Fibroblast of skin of left quadriceps (primary cell): ENCODE measurements at places on chromosomes 6 and 20.
A peak's percentile ranks its signal among the peaks of the same experiment; 100 is the strongest.

DNA sequence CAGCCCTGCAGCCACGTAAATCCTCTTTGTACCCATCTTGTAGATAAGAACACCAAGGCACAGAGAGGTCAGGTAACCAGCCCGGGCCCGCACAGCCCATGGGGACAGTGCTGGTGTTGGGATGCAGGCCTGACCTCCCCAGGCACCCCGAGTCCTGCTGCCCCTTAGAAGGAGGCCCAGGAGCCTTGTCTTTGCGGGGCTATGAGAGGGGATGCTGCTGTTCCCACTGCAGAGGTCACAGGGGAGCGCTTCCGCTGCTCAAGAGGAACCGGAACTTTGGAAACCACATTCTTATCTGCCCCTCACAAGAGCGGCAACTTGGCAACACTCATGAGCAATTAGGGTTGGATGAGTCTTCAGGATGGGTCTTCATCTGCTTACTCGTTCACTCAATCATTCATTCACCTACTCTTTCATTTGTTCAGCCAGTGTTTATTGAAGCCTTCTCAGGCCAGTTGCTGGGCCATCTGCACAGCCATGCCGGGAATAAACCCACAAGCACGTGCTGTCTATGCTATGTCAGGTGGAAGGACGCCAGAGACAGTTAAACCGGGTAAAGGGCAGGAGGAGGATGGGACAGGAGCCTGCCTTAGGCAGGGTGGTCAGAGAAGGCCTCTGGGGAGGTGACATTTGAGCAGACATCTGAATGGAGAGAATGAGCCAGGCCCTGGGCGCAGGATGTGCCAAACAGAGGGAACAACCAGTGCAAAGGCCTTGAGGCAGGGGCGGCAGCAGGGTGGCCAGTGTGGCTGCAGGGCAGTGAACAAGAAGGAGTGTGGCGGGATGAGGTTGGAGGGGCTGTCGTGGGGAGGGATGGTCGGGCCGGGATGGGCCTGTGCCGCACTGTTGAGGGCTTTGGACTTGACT, 60.8 kb downstream of the RBM38 start:
- no peak for DNase-seq

GRCh38 chr6:1039191-1039590, 272.7 kb upstream of the FOXQ1 start:
- DNase-seq: no peak

DNA sequence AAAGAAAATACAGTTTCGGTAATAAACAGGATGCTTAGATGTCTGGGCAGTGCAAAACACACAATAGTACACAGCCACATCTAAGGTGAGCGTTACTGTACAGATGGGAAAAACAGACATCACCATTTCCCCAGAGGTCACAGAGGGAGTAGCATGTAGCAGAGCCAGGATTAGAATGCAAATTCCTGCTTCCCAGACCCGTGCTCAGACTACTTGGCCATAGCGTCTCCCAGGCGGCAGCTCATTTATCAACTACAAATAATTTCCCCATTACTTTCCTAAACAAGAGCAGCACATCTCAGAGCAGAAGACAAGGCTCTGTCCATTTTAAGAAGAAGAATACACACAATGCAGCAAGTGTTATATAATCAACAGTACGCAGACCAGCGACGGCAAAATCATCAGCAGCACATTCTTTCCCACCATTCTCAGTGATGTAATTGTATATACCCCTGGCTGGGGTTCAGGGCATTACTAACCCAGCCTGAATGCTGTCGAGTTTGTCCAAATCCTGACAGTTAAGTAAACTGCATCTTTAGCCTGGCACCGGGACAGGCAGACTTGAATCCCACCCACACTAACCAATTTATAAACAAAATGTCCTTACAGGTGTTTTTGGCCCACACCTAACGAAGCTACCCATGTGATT, 61.9 kb downstream of the CNKSR3 start:
- no peak for DNase-seq

GRCh38 chr20:47027042-47027441, 132.4 kb downstream of the EYA2 start:
- DNase-seq: no peak

DNA sequence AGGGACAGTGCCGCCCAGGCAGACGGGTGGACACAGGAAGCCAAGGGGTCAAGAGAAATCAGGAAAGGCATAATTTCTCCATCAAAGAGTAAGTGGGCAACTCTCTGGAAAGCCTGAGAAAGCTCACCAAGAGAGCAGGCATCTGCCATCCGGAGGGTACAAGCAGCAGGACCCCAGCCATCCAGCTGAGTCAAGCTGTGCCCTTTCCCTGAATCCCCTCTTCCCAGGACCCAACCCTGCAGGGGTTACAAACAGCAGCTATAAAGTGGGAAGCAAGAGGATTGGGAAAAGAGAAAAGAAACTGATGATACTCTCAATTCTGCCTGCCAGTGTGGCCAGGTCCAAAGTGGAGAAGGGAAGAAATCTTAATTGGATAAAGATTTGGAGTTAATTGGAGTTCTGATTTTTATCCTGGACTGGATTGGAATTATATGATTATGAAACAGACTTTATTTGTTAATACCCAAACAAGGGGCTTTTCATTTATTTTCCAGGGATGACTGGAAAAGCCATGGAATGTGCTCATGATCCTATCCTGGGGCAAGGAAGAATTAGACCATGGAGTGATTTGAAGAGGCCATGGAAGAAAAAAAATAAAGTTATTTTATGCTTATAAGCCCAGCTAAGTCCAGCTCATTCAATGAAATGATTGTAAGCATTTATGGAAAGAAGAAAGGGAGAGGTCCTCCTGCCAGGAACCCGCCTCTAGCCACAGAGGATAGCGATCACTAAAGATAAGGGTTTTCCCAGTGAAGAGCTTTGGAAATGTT, 34.9 kb downstream of the NHLRC1 start:
- no peak for DNase-seq

GRCh38 chr6:95686895-95687294, 109.6 kb downstream of the MANEA start:
- DNase-seq: no peak

DNA sequence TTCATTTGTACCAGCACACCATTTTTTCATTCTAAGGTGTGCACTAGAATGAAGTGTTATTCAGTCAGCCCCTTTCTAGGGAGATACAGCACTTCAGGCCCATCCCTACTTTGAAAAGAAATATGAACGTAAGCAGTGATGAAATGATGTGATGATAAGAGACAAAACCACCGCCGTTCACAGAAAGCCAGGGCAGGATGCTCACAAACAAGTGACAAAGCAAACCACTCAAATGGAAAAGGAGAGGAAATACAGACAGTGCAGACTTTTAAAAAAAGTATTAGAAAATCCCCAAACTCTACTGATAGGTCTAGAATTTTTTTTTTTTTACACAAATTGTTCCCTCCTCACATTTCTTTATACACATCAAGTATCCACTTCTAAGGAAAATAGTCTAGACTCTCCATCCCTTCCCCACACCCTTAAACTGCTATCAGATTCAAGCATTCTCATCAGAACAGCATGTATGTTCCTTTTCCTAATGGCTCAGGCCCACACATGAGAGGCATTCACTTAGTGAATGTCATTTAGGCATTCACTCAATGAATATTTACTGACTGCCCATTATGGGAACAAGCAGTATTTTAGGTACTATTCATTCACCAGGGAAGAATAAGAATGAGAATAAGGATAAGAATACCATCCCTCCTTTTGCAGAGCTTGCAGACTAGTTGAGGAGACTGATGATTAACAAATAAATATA, 243.5 kb downstream of the GMPR start:
- DNase-seq: no peak

- peak; percentile 27 for DNase-seq
Measured at GRCh38 chr6:166786704-166787293, 159.7 kb upstream of the RPS6KA2 start.

GRCh38 chr20:35492352-35492751, 37.0 kb downstream of the CEP250 start:
- no peak for DNase-seq

DNA sequence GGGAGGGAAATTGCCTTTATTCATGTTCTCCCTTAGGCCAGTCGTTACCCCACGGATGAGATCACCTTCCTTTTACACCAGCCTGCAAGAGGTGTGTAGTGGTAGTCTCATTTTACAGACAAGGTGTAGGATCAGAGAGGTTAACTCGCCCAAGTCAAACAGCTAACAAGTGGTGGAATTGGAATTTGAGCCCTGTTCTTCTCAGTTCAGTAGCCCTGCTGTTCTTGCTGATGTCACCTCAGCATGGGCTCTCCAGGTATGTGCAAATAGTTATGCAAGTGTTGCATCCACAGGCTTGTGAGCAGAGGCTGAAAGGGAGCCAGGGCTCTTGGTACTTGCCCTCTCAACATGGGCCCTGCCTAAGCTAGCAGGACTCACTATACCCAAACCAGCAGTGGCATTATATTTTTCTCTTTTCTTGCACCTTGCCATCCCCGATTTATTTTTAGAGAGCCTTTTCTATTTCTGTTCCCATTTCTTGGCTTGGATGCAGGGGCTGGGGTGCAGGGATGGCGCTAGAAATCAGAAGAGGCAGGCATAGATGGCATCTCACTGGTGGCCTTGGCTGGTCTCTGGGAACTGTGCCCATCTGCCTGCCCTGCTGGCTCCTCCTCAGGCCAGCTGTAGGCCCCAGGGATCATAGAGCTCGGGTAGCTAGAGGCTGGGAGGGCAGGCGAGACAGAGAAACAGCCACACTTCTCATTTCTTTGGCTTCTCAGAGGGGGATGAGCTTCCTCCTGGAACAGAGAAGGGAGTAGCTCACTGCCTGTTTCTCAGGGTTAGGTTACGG, 18.2 kb downstream of the PPARD start:
- DNase-seq: no peak
